ENCODE measurements at places on chromosomes 5 and 9.

- DNase-seq: no peak
Measured at GRCh38 chr5:9833871-9834270, 203.7 kb upstream of the TAS2R1 start.

- DNase-seq: no peak
Measured at GRCh38 chr9:109935406-109936087, 155.5 kb downstream of the PALM2AKAP2 start.

GRCh38 chr5:128201065-128201926, 117.7 kb downstream of the SLC12A2 start:
- DNase-seq: peak; percentile 63

- DNase-seq: no peak
Measured at GRCh38 chr5:21121213-21121612, 1133.2 kb upstream of the CDH18 start.

DNA sequence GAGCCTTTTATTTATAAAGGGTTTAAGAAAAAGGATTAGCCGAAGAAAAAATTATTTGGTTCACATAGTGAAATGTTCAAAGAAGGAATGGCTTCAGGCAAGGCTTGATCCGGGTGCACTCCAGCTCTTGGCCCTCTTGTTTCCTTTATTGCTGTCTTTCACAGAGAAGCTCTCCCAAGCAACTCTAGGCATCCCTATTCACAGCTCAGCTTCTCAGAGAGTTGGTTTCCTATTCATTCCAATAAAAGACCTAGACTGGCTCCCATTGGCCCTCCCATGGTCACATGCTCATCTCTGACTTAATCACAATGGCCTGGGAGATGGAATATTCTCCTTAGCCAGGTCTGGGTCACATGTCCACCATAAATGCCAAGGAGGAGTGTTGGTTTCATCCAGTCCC, 9.4 kb upstream of the FGFR4 start:
- no peak for DNase-seq

DNA sequence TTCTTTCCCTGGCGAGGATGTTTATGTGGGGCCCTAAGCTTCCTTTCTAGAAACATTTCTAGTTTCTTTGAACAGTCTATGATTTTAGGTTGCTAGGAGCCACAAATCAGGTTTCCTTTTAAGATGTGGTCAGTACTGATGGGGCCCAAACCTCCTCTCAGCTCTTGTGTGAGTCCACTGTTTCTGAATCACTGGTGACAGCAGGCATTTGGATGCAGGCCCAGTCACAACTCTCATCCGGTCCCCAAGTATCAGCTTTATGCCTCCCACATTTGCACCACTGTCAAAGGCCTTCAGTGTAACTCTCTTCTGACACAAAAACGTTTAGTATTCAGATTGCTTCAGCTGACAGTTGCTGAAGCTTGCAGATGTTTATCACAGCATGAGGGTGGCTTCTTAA, 7.8 kb downstream of the DMRT2 start:
- DNase-seq: no peak

DNA sequence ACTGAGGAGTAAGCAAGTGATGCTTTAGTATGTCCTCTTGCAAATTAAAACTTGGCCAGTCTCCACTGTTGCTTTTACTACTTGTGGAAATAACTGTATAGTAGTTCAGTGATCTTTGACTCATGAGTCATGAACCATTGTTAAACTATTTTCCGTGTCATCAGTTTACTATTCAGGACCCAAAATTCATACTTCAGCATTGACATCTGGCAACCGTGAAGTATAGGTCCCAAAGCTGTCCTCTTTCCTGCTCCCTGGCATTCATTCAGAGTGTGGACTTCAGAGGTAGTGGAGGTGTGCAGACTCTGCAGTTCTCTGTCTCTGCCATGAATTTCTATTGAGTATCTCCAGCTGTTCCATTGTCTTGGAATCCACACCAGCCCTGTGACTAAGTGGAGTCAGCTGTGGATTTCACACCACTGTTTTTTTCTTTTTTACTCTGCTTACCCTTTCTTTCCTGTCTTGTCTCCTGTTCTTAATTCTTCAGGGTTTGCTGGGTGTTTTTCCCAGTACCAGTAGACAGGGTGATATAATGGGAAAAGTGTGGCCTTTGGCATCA, 7.5 kb downstream of the TDRD7 start:
- DNase-seq: no peak

DNA sequence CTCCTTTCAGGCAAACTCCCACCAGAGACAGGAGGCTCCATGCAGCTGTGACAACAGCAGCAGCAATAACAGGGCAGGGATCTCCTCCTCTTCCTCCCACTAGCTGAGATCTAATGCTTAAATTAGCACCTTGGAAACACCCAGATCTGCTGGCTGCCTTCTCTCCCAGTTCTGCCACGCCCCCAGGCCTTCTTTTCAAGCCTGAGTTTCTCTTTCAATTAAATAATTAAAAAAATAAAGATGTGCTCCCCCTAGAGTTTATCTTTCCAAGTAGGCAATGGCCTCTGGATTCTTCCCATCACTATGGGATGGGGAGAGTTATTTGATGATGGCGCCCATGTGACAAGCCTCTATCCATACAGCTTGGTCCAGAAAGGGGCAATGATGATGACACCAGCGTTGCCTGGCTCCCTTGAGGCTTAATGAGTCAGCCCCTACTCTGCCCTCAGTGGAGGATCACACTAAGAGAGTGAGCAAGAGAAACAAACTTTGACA, 3.8 kb downstream of the FAM219A start:
- no peak for DNase-seq

DNA sequence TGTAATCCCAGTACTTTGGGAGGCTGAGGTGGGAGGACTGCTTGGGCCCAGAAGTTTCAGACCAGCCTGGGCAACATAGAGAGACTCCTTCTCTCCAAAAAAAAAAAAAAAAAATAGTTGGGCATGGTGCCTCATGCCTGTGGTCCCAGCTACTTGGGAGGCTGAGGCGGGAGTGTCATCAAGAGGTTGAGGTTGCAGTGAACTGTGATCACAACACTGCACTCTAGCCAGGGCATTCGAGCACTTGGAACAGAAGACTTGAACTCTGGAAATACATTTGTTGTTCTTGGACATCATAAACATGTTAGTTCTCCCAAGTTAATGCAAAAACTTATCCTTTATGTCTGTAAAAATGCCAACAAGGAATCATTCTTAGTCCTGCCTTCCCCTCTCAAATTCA, 29.6 kb downstream of the EHMT1 start:
- no peak for DNase-seq

DNA sequence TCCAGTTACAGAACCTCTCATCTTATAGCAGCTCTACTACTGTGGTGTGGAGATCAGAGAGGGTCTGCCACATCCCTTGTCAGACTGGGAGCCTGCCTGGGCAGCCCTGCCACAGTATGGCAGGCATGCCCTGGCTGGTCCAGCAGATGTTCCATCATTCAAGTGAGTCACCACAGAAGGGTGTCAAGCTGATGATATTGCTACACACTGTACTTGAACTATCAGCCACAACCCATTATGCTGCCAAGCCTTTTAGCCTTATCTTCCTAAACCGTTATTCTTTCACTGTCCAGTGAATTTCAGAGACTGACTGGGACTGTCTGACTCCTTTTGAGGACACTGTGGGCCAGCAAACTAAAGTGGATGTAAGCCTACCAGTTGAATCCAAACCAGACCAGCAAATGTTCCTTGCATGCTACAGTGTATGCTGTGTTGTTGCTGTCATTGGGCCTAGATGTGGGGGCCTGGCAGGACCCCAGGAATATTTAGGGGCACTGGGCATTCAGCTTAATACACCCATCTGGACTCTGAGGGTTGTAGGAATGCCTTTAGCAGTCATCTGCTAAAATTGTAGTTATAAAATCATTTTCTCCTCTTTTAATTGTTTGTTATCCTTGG, 202.6 kb downstream of the NR3C1 start:
- DNase-seq: no peak

Measured in stimulated activated CD8-positive, alpha-beta memory T cell treated with anti-CD3 and anti-CD28 coated beads, Interleukin-7, amount 100 ng/mL, for 24 hours (primary cell).